ENCODE measurements at places on chromosomes 1 and 21.
A peak's percentile ranks its signal among the peaks of the same experiment; 100 is the strongest.

DNA sequence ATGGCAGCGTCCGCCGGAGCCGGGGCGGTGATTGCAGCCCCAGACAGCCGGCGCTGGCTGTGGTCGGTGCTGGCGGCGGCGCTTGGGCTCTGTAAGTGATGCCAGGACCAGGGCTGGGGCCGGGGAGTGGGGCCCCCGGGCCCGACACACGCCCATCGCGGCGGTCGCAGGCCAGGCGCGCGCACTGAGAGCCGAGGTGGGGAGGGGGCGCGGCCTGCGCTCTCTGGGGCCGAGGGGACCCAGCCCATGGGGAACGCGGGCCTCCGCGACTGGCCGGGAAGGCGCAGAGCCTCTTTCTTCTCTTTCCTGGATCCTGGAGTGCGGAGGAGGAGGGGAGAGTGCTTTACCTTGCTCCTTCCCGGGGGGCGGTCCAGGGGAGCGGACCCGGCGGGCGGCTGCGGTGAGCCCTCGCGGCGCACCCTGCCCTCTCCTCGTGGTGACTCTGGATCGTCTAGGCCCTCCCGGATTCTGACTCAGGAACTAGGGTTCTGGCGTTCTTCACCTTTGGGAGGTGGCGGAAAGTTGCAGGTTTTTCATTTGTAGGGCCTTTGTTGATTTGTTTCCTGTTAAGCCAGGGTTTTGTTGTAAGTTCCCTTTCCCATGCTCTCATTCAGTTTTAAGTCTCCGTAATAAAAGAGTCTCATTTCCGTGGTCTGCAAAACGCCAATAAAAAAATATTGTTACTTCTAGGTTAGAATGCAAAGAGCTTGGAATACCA lies 529 bp downstream of the MPZL1 start:
- peaks cover 8% of the 10 kb centered on the region for H3K36me3 ChIP-seq
- no peak overlapping the region for H3K27ac ChIP-seq
- H3K4me3 ChIP-seq = peak overlapping the region; percentile 96
- peaks cover 38% of the 10 kb centered on the region for H3K4me1 ChIP-seq
- DNase-seq = no peak
- H3K27me3 ChIP-seq = peaks cover 2% of the 10 kb centered on the region

GRCh38 chr1:205376739-205377138 lies 20.0 kb upstream of the KLHDC8A start:
- no peak overlapping the region for H3K4me3 ChIP-seq
- H3K27ac ChIP-seq = no peak overlapping the region
- H3K27me3 ChIP-seq = peaks cover 59% of the 10 kb centered on the region
- H3K36me3 ChIP-seq = no peaks in the 10 kb centered on the region

- no peak overlapping the region for H3K27ac ChIP-seq
- DNase-seq = peak; percentile 62
- H3K4me1 ChIP-seq = no peaks in the 10 kb centered on the region
- no peaks in the 10 kb centered on the region for H3K27me3 ChIP-seq
- H3K36me3 ChIP-seq = peaks cover 6% of the 10 kb centered on the region
Measured at GRCh38 chr1:15501208-15502032, 22.6 kb downstream of the CASP9 start.

GRCh38 chr21:43021756-43022600 lies 47.6 kb downstream of the PKNOX1 start:
- no peaks in the 10 kb centered on the region for H3K4me1 ChIP-seq
- H3K27me3 ChIP-seq = no peaks in the 10 kb centered on the region
- peaks cover 11% of the 10 kb centered on the region for H3K36me3 ChIP-seq
- no peak for DNase-seq
- no peak overlapping the region for H3K4me3 ChIP-seq

- H3K27me3 ChIP-seq = no peaks in the 10 kb centered on the region
- no peak overlapping the region for H3K27ac ChIP-seq
- H3K4me3 ChIP-seq = no peak overlapping the region
- H3K36me3 ChIP-seq = peaks cover 6% of the 10 kb centered on the region
Measured at GRCh38 chr1:110053552-110054428, 16.7 kb downstream of the ALX3 start.

GRCh38 chr1:56074007-56074651 lies 505.2 kb downstream of the PLPP3 start:
- H3K36me3 ChIP-seq = no peaks in the 10 kb centered on the region
- no peak for DNase-seq
- no peak overlapping the region for H3K4me3 ChIP-seq
- no peaks in the 10 kb centered on the region for H3K27me3 ChIP-seq
- H3K4me1 ChIP-seq = no peaks in the 10 kb centered on the region

- H3K27me3 ChIP-seq = peaks cover 5% of the 10 kb centered on the region
- H3K4me1 ChIP-seq = peaks cover 3% of the 10 kb centered on the region
Measured at GRCh38 chr1:160973491-160973890, 18.9 kb upstream of the ITLN2 start.

GRCh38 chr1:226685196-226685820 lies 53.8 kb downstream of the ITPKB start:
- H3K4me3 ChIP-seq = no peak overlapping the region
- peaks cover 82% of the 10 kb centered on the region for H3K4me1 ChIP-seq
- H3K36me3 ChIP-seq = peaks cover 37% of the 10 kb centered on the region
- no peaks in the 10 kb centered on the region for H3K27me3 ChIP-seq

DNA sequence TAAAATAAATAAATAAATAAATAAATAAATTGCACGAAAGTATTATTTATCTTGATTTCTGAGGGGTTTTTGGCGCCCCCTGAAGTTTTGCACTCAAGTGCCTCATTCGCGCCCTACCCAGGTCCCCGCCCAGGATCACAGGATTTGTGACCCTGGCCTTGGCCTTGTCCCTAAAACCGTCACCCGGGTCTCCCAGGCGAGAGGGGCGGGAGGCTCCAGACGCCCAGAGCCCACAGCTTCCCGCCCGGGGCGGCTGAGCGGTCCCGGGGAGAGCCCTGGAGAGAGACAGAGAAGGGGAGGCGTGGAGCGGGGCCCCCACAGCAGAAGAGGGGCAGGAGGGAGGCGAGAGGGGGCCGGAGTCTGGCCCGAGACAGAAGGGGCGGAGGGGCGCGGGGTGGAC lies 91.8 kb upstream of the CASZ1 start:
- H3K4me1 ChIP-seq = peaks cover 5% of the 10 kb centered on the region
- H3K36me3 ChIP-seq = no peaks in the 10 kb centered on the region
- H3K27me3 ChIP-seq = peaks cover 58% of the 10 kb centered on the region
- no peak overlapping the region for H3K27ac ChIP-seq
- H3K4me3 ChIP-seq = no peak overlapping the region
- DNase-seq = no peak

DNA sequence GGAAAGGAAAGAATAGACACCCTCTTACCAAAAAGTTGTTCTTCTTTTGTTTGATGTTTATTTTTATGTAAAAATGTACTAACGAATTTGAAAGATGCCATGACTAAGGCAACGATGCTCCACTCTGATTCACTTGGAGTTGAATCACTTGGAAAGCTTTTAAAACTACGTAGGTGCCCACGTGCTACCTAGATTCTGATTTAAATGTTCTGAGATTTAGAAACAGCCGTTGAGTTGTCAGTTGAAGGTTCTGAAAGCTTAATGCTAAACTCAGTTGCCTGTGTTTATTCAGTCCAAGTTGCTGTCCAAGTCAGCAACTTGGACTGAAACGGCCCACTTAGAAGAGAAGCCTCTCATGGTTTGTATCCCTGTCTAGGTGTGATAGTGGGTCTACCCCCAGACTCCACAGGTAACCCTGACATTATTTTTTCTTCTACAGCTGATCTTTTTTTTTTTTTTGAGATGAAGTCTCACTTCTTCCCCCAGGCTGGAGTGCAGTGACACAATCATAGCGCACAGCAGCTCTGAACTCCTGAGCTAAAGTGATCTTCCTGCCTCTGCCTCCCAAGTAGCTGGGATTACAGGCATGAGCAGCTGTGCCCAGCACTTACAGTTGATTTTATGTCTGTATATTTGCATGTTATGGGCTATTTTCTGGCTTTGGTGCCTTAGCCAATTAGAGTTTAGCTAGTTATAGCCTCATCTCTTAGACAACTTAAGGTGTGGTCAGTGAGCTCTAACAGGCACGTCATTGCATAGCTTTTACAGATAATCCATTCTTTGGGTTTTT lies 1.4 kb upstream of the VAMP4 start:
- H3K4me1 ChIP-seq = peaks cover 39% of the 10 kb centered on the region
- no peaks in the 10 kb centered on the region for H3K27me3 ChIP-seq
- DNase-seq = no peak
- H3K4me3 ChIP-seq = peak overlapping the region; percentile 100
- peak overlapping the region; percentile 97 for H3K27ac ChIP-seq

GRCh38 chr1:201772178-201772577 lies 56.8 kb upstream of the IPO9 start:
- no peak for DNase-seq
- no peaks in the 10 kb centered on the region for H3K4me1 ChIP-seq
- H3K36me3 ChIP-seq = no peaks in the 10 kb centered on the region
- H3K27ac ChIP-seq = no peak overlapping the region
- no peaks in the 10 kb centered on the region for H3K27me3 ChIP-seq

GRCh38 chr1:90761781-90762589 lies 44.9 kb upstream of the BARHL2 start:
- no peaks in the 10 kb centered on the region for H3K36me3 ChIP-seq
- H3K4me1 ChIP-seq = peaks cover 4% of the 10 kb centered on the region
- H3K27me3 ChIP-seq = peaks cover 15% of the 10 kb centered on the region
- H3K27ac ChIP-seq = no peak overlapping the region
- no peak for DNase-seq

- H3K4me3 ChIP-seq = no peak overlapping the region
- H3K27ac ChIP-seq = no peak overlapping the region
- peaks cover 8% of the 10 kb centered on the region for H3K27me3 ChIP-seq
- no peaks in the 10 kb centered on the region for H3K36me3 ChIP-seq
- DNase-seq = no peak
Measured at GRCh38 chr1:204350857-204351573, 8.7 kb downstream of the PLEKHA6 start.

- DNase-seq = no peak
- H3K36me3 ChIP-seq = peaks cover 68% of the 10 kb centered on the region
- H3K4me3 ChIP-seq = no peak overlapping the region
- peaks cover 1% of the 10 kb centered on the region for H3K4me1 ChIP-seq
- no peak overlapping the region for H3K27ac ChIP-seq
Measured at GRCh38 chr1:24454673-24455072, 39.1 kb downstream of the NIPAL3 start.

GRCh38 chr1:27481994-27482620 lies 7.9 kb downstream of the WASF2 start:
- peaks cover 18% of the 10 kb centered on the region for H3K4me1 ChIP-seq
- no peaks in the 10 kb centered on the region for H3K27me3 ChIP-seq

DNA sequence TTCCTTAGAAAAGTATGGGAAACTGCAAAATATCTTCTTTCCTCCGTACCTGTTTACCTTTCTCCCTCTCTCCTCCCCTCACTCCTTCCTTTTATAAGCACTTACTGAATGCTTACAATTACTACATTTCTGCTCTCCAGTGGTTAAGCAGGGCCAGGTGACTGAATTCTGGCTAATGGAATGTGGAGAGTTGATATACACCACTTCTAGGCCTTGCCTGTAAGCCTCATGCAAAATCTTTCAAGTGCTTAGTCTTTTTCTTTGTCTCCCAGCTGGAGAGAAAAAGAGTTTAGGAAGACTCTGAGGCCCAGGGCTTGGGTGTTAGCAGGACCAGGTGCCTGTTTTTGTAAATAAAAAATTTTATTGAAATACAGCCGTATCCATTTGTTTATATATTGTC lies 77.7 kb upstream of the CACNA1E start:
- peaks cover 19% of the 10 kb centered on the region for H3K4me1 ChIP-seq
- peaks cover 2% of the 10 kb centered on the region for H3K27me3 ChIP-seq
- H3K36me3 ChIP-seq = peaks cover 8% of the 10 kb centered on the region
- no peak for DNase-seq

- H3K27me3 ChIP-seq = peaks cover 16% of the 10 kb centered on the region
- DNase-seq = no peak
- peaks cover 22% of the 10 kb centered on the region for H3K4me1 ChIP-seq
- peak overlapping the region; percentile 95 for H3K4me3 ChIP-seq
- no peaks in the 10 kb centered on the region for H3K36me3 ChIP-seq
Measured at GRCh38 chr1:147669469-147670318, 630 bp downstream of the ACP6 start.

DNA sequence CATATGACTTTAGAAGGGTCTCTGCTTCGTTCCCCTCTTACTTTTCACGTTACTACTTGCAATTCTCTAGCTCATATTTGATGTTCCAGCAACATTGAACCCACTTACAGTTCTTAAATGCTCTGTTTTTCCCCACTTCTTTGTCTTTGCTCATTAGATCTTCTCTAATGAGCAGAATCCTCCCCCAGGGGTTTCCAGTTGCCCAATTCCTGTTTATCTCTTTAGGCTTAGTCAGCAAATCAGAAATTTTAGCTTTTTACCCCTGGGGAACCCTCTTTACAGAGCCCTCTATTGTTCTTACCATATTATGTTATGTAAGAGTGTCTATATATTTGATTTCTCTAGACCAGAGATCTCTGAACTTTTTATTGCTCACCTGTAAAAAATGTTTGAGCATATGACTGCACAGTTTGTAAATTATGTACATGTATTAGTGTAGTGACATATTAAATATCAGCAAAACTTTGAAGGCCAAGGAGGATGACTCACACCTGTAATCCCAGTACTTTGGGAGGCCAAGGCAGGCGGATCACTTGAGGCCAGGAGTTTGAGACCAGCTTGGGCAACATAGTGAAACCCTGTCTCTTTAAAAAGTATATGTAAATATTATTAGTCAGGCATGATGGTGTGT lies 71.4 kb downstream of the FNBP1L start:
- H3K4me3 ChIP-seq = no peak overlapping the region
- H3K36me3 ChIP-seq = no peaks in the 10 kb centered on the region
- DNase-seq = no peak
- H3K4me1 ChIP-seq = no peaks in the 10 kb centered on the region
- no peak overlapping the region for H3K27ac ChIP-seq
- H3K27me3 ChIP-seq = peaks cover 11% of the 10 kb centered on the region

- DNase-seq = peak; percentile 57
- peaks cover 34% of the 10 kb centered on the region for H3K4me1 ChIP-seq
- H3K4me3 ChIP-seq = peak overlapping the region; percentile 64
- peak overlapping the region; percentile 89 for H3K27ac ChIP-seq
- no peaks in the 10 kb centered on the region for H3K27me3 ChIP-seq
Measured at GRCh38 chr1:1782399-1783221, 4.3 kb upstream of the NADK start.

GRCh38 chr1:243213045-243213787 lies 41.9 kb downstream of the CEP170 start:
- peaks cover 21% of the 10 kb centered on the region for H3K36me3 ChIP-seq
- no peaks in the 10 kb centered on the region for H3K27me3 ChIP-seq
- H3K27ac ChIP-seq = no peak overlapping the region
- DNase-seq = no peak

DNA sequence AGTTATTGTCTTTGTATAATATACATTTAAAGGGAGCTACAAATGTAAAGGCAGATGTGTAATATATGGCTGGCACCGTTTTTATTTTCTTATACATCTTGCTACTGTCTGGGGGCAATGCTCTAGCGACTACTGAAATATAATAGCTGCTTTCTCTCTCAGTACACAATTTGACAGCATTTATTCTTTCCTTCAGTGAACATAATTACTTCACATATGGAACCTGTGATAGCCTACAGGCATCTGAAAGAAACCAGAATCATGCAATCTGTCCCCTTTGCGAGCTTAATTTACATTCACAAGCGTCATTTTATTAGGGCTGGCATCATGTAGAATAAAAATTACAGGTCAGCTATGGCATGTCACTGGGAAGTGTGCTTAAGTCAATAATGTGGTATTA lies 557.5 kb upstream of the PTBP2 start:
- no peak overlapping the region for H3K4me3 ChIP-seq
- DNase-seq = no peak
- H3K27me3 ChIP-seq = no peaks in the 10 kb centered on the region
- H3K36me3 ChIP-seq = no peaks in the 10 kb centered on the region
